CD4-positive, CD25-positive, alpha-beta regulatory T cell (primary cell): ENCODE measurements at places on chromosomes 11 and 22.

- DNase-seq, result no peak
These were observed 33.8 kb downstream of the HIRA start for GRCh38 chr22:19397734-19398104.

DNA sequence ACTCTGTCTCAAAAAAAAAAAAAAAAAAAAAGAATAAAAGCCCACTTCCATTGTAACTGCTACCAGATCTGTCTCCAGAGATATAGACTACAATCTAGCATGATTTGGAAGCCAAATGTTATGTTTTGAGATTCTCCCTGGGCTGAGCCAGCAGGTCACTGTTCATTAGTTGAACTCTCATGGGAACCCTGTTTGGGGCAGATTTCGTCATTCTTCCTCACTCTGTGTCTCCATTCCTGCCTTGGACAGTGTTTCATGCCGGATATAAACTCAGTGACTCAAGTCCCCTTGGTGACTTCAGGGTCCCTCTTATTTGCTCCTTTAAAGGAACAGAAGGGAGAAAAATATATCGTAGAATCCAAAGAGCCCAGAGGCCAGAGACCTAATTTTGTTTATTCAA is 378.1 kb downstream of the LARGE1 start:
- DNase-seq, result no peak

- no peak for DNase-seq
These were observed 54.8 kb upstream of the CECR2 start for GRCh38 chr22:17314487-17314886.

GRCh38 chr11:60377401-60378136 is 763 bp upstream of the MS4A7 start:
- DNase-seq, result no peak

DNA sequence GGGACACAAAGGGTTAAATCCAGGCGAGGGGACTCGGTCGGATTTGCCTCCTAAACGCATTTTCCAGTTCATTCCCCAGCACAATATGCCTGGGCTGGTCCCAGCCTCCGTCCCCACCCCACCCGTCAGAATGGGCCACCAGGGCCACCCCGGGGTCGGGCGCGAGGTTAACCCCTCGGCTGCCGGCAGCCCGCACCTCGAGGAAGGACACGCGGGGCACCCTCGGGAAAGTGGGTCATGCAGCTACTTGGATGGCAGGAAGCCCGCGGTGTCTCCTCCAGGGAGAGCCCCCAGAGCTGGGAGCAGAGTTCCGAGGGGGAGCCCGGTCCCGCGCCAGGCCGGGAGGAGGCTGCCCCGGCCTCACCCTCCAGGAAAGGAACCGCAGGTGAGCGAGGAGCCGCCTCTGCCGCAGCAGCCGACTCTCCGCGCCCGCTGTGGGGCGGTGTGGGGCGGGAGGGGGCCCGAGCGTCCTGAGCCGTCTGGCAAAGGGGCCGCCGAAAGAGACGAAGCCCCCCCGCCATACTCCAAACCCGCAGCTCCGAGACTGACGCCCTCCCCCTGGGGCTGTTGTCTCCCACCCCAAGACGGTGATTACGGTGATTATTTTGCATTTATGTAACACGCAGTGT is 1.4 kb downstream of the NECTIN1 start:
- DNase-seq, result no peak

DNA sequence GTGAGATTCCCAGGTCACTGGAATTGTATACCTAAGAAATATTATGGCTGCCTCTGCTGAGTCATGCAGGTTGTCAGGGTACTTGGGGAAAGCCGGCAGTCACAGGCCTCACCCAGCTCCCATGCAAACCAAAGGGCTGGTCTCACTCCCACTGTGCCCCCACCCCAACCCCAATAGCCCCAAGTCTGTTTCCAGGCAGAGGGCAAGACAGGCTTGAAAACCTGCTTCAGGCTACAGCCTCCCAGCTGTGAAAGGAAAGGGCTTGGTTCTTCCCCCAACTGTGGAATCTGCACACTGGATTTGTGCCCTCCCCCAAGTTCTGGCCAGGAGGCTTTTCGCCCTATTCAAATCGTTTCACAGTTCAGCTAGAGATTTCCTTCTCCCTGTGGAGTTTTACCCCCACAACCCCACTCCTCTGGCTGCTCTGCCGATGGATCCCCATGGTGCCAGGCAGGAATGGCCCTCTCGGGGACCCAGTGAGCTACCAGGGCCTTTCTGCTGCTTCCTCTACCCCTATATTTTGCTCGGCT is 37.0 kb upstream of the ABTB2 start:
- no peak for DNase-seq
